ENCODE measurements at places on chromosomes 6 and 20.

DNA sequence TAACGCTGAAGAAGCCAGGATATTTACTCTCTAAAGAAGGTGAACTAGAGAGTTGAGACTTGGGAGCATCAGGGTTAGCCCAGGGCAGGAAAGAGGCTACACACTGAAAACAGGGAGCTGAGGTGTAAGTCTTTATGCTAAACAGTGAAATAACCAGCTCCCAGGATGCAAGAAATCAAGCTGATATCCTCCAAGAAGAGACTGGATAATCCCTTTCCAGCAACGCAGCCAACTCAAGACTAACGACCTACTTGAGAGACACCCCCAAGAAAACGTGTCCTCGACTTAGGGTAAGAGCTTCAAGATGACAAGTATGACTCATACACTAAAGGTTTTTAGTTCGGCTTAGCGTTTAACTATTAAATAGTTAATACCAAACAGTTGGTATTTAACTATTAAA is 202.2 kb downstream of the TASP1 start:
- DNase-seq = no peak

DNA sequence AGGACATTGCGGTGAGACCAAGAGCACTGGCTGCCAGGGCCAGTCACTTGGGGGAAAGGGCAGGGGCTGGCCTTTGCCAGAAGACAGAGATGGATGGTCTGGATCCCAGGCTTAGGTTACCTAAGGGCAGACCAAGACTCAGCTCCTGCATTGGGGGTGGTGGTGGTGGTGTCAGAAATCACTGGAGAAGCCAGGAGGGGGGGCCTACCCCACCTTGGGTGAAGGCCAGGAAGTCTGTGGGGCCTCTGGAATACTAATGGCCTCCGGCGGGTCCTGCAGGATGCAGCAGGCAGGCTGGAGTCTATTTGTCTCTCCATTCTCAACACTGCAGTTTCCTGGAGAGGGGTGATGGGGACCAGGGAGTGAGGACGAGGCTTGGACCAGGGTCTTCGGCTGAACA is 32.8 kb downstream of the CD40 start:
- DNase-seq = no peak

- no peak for DNase-seq
Measured at GRCh38 chr20:45072066-45072465, 28.9 kb downstream of the KCNS1 start.

GRCh38 chr6:129115471-129115870 is 232.5 kb downstream of the LAMA2 start:
- DNase-seq = no peak

GRCh38 chr20:10408108-10408813 is 25.8 kb downstream of the MKKS start:
- DNase-seq = no peak

- no peak for DNase-seq
Measured at GRCh38 chr6:2111162-2111677, 134.2 kb downstream of the GMDS start.

- no peak for DNase-seq
Measured at GRCh38 chr20:43975096-43975768, 60.6 kb downstream of the TOX2 start.

- DNase-seq = no peak
Measured at GRCh38 chr20:48656661-48657211, 171.1 kb downstream of the PREX1 start.

GRCh38 chr20:64082126-64082731 is 2.0 kb downstream of the LKAAEAR1 start:
- no peak for DNase-seq

GRCh38 chr20:36193977-36194712 is 39.6 kb downstream of the EPB41L1 start:
- no peak for DNase-seq

DNA sequence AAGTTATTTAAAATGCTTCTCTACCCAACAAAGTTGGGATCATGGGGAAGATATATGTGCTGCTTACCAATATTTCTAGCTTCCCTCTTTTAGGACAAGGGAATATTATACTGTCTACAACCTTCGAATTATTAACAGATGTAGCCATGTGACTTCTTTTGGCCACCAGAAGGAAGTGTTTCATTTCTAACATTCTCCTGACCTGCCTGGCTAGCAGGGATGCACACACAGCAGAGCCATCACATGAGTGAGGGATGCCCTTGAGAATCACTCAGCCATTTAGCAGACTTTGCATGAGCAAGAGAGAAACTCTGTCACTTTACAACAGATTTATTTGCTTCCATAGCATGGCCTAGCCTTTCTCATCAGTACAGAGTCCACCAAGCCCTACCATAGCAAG is 230.7 kb upstream of the MARCKS start:
- DNase-seq = no peak

DNA sequence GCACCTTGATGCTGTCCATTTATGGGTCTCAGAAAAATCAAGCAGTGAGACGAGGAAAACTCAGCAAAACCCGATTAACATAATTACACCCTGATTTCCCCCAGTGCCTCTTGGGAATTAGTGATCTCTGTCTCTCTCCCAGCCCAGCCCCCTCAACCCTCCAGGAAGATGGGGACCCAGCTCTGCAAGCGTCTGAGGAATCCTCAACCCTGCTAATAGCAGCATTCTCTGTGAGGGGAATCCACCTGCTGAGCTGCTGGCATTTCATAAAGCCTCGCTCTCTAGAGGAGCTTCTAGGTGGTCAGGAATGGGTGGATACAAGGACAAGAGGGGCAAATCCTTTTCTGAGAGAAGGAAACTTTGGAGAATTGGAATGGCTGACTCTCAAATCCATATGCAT is 13.9 kb downstream of the NR2E1 start:
- DNase-seq = no peak

GRCh38 chr6:79713701-79714322 is 82.7 kb downstream of the SH3BGRL2 start:
- DNase-seq = peak; percentile 51

DNA sequence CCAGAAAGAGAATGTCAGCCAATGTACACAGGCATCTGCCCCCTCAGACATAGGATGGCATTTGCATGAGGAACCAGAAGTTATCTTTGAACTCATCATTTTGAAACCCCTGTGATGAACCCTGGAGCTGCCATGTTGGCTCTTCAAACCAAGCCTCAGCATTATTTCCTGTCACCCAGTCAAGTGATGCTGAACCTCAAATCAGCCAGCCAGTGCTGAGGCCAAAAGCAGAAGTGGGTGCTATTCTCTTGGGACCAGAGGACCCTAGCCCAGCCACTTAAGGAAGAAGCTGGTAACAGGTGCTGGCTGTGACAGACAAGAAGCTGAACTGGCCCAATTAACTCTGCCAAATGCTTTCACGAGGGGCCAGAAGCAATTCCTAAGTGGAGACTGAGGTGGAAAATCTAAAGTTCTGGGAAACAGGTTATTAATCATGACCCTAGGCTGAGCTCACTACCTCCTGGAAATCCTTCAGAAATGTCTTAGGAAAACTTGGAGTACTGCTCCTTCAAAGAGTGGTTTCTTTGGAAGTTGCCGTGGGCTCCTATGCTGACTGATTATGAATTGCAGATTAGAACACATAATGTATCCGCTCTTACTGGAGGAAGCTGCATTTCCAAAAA is 4.0 kb downstream of the PKIG start:
- DNase-seq = no peak

GRCh38 chr20:48797850-48798747 is 29.7 kb downstream of the PREX1 start:
- DNase-seq = no peak

- DNase-seq = no peak
Measured at GRCh38 chr20:35339636-35340035, 47.4 kb upstream of the FAM83C start.

- DNase-seq = no peak
Measured at GRCh38 chr20:6765469-6766058, 1.9 kb upstream of the BMP2 start.

Data from CD4-positive, alpha-beta T cell treated with Interleukin-10 for 1 hour (primary cell).